ENCODE measurements at places on chromosomes 7 and 10.

GRCh38 chr10:88064608-88065382, 201.4 kb downstream of the PTEN start:
- no peak for DNase-seq

DNA sequence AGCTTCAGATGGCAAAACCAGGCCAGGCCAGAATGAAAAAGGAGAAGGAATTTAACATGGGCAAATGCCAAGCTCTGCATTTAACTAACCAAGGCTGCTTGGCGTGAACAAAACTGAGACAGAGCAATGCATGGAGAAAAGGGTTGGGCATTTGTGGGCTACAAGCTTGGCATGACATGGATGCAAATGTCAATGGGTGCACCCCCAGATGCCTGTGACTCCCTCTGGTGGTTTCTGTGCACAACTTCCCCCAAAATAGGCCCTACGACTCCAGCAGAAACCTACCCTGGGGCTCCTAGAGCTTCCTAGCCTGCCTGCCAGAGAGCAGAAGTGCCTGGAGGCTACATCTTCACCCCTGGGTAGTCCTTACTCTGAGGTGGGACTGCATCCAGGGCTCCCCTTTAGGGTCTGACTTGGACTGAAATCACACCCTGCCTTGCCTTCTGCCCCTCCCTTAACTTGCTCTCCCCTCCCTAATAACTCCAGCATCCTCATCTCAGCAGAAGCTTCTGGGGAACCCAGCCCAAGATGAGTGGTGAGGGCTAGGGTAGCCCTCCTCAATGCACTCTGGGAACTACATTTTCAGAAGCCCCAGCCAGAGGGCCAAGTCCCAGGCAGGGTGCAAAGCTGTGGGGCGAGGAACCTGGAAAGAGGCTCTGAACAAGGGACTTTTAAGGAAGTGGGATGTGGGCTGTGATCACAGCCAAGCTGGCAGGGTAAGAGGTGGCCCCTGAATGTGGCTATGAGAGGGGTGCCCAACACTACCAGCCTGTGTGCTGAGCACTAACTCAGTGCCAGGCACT, 11.3 kb downstream of the GPRIN2 start:
- DNase-seq: no peak

DNA sequence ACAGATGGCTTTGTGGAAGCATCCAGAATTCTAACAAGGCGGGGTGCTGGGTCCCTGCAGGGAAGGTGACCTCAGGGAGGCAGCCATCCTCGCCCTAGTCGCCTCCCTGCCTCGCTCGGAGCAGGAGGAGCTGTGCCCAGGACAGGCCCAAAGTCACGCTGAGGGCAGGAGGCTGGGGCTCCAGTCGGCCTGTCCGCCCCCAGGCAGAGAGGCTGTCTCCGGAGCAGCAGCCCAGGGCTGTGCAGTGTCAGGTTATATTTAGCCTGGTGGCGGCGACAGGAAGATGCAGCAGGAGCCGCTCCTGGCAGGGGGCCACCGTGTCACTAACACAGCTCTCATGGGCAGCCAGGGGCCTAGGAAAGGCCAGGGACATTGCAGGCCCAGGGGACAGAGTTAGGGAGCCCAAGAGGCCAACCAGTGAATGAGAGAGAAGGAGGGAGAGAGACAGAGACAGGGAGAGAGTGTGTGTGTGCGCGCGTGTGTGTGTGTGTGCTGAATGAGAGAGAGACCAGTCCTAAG, 13.5 kb downstream of the KCNH2 start:
- DNase-seq: no peak

- DNase-seq: no peak
These were observed 630 bp downstream of the ZNF680 start for GRCh38 chr7:64562256-64562625.

DNA sequence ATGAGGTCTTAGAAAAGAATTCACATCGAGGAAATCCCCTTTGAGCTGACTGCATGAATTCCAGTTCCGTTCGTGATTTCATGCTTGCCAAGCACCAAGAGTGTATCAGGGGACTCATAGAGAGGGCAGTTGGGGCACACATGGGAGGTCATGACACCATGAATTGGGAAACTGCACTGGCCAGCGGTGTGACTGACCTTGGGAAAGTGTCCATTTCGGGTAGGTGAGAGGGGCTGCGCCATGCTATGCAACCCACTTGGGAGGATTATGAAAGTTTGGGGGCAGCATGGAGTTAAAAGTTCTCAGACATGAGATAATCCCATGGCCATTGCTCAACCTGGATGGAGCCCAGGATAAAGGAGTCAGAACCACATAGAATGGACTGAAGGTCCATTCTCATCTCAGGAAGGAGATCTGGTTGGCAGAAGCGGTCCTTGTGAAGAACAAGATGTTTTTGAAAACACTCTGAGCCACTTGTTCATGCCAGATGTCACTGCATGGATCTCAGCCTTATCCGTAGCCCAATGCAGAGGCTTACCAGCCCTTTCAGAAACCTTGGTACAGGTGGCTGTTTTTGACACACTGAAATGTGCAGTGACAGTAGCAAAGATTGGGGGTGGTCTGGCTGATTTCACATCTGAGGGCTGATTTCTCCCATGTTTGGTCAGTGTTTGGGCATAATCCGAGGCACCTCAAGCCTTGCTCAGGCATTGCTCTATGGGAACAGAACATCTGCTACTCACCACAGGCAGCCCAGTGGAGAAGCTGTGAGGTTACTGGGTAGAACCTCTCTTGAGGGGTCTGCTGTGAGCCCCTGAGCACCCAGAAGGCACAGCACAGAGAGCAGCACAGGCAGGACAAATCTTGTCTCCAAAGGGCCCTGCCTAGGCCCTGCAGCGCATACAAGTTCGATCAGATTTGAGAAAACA, 252.3 kb downstream of the CXCL12 start:
- DNase-seq: no peak

GRCh38 chr7:66583490-66584110, 45.1 kb upstream of the KCTD7 start:
- no peak for DNase-seq

- DNase-seq: no peak
These were observed 141.2 kb upstream of the C1QL3 start for GRCh38 chr10:16662923-16663322.

- no peak for DNase-seq
These were observed 5.9 kb downstream of the KCP start for GRCh38 chr7:128904381-128905197.

- no peak for DNase-seq
These were observed 145.0 kb upstream of the CHST15 start for GRCh38 chr10:124238367-124238766.

DNA sequence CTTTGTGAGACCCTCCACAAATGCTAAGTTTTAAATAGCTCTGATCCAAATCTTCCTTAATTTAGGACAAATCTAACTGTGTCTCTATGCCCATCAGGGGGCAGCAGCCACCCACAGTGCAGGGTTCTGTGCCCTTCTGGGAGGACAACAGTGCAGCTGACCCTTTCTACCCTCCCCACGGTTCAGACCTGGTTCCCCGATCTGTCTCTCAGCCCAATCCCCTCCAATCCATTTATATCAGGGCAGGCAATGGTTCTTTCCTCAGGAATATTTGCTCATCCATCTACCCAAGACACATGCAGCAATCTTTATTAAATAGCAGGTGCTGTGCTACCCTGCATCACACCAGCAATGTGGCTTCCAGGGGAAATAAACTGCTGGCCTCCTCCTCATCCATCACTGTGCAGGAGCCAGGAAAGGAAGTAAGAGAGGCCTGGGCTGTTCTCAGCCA, 4.0 kb upstream of the RBM28 start:
- DNase-seq: peak; percentile 32

GRCh38 chr7:47480576-47481538, 101.1 kb downstream of the TNS3 start:
- no peak for DNase-seq

DNA sequence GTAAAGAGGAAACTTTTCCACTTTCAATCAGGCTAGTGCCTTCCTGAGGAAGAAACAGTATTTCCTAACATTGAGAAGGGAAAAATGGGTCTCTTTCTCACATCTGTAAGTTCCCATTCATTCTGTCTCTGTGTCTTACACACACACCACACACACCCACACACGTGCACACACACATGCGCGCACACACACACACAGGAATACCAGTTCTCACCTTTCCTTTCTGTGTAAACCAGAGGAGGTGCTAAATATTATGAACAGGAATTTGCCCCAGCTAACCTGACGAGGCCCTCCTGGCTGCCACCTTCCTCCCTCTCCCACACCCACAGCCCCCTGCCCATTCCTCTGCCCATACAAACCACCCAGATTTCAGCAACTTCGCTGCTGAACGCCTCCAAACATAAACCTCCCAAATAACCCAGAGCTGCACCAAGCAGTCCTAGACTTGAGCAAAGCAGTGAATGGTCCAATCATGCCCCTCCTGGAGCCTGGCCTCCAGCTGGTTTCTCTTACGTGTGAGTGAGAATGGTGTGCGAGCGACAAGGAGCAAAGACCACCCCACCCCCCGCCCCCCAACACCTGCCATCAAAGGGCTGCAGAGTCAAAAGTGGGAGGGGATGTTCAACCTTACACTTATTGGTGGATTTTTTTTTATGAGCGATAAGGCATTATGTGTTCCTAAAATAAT, 190.5 kb downstream of the HECW1 start:
- DNase-seq: no peak

DNA sequence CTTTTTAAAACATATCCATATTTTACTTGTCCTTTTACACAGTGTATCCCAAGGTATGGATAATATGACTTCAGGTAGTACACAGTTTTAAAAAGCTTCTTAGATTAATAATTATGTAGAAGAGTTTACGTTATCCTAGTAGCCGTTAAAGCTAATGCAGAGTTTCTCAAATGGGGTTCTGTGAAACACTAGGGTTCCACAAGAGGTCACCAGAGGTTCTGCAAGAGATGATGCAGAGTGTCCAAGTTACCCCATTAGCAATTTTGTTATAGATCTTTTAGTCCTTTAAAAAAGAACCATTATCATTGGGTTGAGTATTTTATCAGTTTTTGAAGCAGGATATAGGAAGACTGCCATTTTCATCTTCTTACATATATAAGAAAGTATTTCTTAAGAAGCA, 298.9 kb upstream of the HPS1 start:
- DNase-seq: no peak

DNA sequence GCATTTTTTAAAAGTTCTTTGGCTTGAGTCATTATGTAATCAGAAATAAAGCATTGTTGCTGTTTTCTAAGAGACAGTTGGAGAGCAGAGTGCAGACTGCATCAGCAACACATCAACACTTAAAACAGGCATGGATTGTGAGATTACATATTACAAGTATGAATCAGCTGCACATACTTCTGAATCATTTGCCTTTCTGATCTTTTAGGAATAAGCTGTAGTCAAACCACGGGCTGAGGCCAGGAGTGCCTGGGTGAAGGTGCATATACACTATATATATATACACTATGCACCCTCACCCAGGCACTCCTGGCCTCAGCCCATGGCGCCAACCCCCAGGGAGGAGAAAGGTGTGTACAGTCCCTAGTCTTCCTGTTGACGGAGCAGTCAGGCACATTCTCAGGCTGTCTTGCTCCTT, 52.4 kb upstream of the DLX6 start:
- no peak for DNase-seq

DNA sequence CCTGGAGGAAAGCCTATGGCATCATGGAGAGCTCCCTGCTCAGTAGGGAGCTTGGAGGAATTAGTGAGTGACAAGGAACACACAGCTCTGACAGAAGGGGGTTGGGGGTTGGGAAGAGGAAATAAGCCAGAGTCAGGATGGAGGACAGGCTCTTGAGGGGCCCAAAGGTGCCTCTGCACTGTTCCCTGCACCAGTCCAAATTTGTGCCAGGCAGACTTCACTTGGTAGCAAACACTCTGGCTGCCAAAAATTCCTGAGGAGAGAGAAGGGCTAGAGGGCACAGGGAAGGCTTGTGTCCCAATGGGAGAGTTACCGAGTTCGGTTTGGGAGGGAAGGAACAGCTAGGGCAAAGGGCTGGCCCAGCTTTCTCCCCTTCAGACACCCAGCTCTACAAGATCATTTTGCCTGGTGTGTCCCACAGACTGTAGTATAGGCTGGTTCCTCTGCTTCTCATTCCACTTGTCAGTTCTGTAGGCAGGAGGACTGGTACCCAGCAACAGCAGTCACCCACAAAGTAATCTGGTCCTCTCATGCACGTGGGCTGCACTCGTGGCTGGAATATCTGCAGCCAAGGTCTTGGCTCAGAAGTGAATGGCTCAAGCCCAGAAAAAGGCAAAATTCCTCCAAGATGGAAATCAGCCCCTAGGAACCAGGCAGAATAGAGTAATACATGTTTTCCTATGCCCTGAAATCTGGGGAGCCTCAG, 8.0 kb upstream of the KCNIP2 start:
- no peak for DNase-seq

DNA sequence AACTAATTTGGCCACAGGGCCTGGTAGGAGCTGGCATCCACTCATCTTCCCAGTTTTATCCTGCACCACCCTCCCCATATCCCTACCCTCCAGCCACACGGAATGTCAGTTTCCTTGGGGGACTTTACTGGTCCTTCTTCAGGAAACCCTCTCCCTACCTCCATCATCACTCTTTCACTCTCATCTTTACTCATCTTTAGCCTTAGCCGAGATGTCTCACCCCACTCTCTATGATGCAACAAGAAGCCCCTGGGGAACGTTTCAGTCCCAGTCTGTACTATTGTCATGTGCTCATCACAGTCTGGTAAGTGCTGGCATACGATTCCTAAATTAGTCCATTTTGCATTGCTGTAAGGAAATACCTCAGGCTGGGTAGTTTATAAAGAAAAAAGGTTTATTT, 34.9 kb upstream of the TMEM248 start:
- DNase-seq: no peak

DNA sequence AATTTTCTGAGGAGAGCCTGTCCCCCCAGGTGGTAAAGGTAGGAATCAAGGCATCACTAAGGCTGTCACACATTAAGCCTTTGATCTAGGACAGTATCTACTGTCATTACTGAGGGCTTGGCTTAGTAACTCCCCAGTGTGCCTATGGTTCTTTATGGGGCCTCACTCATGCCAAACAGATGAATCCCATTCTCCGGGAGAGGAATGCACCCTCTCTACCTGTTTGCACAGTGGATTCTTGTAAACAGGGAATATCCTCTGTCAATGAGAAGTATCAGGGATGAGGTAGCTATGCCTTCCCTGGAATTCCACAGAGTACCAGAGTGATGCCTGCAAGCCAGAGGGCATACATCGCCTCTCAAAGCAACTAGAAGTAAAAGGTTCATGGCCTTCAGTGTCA, 3.9 kb upstream of the CPN1 start:
- no peak for DNase-seq

DNA sequence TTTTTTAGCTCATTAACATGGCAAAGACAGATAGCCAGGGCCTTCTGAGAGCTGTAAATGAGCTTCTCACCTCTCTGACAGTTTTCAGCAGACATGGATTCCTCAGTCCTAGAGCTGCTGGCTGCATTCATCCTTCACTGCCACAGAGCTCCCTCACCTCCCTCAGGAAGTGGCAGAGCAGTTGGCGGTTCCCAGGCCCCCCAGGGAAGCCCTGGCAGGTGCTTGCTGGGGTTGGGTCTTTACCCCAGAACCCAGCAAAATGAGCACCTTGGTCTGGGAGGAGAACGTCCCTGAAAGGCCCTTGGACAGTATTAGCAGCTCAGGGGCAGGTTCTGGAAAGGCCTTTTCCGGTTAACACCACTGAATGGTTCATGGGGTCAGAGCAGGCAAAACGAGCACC, 288.0 kb downstream of the PTPRN2 start:
- DNase-seq: no peak
